ENCODE measurements at places on chromosomes 5 and 9.
A peak's percentile ranks its signal among the peaks of the same experiment; 100 is the strongest.

DNA sequence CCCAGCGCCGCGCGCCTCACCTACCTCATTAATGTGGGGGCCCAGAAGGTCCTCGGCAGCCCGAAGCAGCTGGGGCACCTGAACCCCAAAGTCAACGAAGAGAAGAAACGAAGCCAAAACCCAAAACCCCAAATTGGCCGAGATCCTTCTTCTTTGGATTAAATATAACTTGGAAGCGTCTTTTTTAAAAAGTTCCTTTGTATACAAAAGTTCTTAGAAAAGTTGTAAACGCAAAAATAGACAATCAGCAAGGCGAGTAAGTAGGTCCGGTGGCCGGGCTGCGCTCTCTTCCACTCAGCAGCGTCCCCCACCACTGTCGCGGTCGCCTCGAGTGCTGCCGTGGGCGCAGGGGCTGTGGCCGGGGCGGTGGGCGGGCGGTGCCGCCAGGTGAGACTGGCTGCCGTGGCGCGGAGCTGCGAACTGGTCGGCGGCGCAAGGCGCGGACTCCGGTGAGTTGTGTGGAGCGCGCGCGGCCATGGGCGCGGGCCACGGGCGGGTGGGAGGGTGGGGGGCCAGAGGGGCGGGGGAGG, 360 bp downstream of the KLF4 start:
- DNase-seq = no peak

DNA sequence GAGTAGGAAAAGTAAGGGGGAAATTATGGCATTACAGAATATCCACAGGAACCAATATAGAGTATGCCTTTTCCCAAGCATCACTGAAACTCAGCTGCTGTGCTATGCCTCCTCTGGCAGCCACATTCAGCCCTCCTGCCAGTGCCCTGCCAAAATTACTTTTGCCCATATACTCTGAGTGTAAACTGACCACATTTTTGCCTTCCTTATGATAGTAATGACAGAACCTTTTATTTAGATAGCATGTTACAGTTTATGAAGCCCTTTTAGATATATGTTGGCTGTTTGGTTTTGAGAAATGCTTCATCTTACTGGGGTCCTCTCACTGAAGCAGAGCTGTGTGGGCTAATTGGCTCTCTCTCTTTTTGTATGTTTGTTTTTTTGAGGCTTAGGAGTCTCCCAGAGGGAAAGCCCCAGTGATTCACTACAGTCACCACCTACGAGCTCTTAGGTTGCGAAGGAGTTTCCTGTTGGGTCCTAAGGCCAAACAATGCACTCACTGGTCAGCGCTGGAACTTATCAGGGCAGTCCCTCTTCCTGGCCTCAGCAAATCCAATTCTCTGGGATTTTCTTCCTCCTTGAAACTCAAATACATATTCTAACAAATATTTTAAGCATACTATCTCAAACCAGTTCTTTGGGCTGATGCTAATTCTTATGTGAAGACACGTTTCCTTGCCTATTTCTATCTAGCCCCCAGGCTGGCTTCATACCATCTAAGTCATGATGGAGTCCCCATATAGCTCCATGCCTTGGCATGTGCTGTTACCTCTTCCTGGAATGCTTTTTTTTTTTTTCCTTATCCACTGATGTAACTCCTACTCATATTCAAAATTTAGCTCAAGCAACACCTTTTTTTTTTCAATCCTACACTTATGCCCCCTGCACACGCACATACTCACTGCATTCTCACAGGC, 3.7 kb downstream of the PHF24 start:
- DNase-seq = no peak

DNA sequence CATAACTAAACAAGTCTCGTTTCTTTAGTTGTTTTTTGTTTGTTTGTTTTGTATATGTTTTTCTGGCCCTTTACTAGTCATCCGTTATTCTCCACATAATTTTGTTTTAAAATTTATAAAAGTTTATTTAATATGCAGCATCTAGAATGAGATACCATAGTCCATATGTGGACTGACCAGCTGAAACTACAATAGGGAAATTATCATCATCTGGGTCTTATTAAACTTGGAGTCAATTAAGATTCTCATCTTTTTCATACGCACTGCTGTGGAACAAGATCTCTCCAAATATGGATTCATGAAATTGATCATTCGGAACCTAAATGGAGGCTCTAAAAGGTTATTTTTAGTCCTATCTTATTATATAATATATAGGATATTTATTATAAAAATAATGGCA, 99.3 kb downstream of the FGF1 start:
- no peak for DNase-seq

- DNase-seq = no peak
Observed at GRCh38 chr9:89779405-89780203, 174.8 kb downstream of the GADD45G start.

DNA sequence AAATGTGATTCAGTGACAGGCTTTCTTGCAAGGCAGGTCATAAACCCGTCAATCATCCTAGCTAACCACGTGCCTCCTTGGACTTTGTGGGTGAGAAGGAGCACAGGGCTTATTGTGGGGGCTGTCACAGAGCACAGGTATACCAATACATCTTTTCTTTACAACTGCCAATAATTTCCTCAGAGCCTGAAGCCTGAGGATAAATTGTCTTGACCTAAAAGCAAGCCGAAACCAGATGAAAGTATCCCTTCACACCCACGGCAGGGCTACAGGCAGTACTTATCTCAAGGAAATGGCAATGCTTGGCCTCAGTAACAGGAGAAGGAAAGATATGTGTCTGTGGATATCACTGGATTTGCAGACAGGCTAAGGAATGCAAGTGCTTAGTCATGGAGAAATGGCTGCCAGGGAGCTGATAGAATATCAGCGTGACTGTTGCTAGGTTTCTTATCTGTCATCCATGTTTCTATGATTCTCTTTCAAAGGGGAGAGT, 90.3 kb upstream of the ZNF366 start:
- no peak for DNase-seq

GRCh38 chr9:89477811-89478630, 19.9 kb downstream of the SEMA4D start:
- DNase-seq = no peak

- no peak for DNase-seq
Observed at GRCh38 chr5:110290542-110290941, 435.9 kb downstream of the TMEM232 start.

DNA sequence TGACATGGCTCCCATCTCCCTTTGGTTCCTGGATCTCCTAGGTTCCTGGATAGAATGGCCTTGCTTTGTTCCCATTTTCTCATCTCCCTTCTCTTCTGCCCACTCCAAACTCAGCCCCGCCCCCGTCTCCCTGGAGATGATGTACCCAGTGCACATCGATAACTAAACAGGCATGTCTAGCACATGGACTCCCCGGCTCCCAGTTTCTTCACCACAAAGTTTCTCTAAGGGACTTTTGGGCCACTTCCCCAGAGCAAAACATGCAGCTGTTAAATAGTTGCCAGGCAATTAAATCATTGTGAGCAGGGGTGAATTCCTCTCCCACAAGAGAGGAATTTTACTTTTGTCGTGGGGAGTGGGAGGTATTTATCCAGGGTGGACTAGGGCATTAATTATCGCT, 259.0 kb downstream of the GADD45G start:
- no peak for DNase-seq

DNA sequence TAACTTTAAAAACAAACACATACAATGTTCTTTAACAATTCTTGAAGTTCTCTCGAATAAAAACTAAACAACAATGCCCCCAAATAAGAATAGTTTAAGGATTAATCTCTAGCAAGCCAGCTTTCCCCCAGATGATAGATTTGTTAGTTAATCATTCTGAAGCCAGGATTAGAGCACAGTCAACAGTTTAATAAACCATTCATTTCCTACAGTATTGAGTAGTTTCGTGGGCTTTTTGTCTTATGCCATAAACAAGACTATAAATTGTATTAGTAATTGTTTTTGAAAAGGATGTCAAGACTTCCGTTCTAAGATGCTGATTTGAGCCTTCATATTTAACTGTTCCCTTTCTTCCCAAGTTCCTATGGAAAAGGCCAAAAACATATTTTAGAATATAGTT, 136.6 kb downstream of the PIK3R1 start:
- no peak for DNase-seq

GRCh38 chr5:160693831-160694465, 158.1 kb downstream of the ATP10B start:
- DNase-seq = no peak

DNA sequence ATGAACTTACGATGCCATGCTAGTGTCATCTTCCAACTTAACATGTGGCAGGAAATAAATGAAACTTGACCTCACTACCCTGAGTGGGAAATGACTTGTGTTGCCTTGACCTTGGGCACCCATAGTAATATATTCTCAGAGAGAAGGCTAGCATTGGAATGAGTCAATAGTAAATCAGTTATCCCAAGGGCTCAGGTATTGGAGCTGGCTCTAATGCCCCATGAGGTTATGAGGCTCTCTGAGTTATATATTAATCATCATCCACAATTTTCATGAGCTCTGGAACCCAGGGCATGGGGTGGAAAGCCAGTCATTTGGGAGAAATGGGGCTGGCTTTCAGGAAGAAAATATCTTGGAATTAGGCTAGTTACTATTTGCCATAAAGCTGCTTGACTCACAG, 42.4 kb upstream of the SMIM32 start:
- no peak for DNase-seq

DNA sequence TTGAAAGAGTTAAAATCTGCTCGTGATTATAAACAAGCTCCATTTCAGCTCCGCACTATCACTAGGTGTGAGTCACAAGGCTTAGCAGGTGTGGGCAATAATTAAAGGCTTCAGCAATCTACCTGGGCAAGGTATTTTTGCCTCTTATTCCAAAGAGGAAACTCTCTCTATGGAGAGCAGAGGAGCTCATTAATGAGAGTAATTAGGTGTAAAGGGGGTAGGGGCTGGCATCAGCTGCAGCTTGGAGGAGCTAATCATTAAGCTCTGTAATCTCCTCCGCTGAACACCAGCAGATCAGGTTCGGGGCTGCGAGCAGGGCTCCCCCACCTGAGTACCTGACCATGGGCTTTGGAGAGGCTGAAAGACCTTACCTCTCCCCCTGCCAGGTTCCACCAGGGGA, 129.2 kb downstream of the CRB2 start:
- DNase-seq = no peak

GRCh38 chr5:107893642-107894041, 222.9 kb upstream of the EFNA5 start:
- no peak for DNase-seq

DNA sequence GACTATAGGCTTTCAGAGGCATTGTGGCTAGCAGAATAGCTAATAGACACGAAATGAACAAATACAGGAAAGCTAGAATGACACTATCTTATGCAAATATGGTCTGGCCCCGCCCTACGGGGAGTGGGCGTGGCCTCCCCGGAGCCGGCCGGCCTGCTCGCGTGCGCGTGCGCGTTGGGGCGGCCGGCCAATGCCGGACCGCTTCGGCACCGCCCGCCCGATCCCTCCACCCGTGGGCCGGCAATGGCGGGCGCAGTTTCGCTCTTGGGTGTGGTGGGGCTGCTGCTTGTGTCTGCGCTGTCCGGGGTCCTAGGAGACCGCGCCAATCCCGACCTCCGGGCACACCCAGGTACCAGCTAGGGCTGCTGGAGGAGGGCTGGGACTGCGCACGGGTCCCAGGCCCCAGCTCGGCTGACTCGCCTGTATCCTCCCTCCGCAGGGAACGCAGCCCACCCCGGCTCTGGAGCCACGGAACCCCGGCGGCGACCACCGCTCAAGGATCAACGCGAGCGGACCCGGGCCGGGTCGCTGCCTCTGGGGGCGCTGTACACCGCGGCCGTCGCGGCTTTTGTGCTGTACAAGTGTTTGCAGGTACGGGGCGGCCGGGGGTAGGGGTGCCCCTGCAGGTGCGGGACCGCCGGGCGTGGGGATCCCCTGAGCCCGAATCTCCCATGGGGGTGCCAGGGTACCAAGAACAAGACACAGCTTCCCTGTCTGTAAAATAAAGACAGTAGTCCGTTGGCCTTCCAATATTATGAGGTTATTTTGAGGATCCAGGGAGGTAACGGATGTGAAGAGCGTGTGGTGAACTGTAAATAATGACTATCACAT, at the start of gene CCDC107:
CCDC107 (plus strand) TSS at position 156 of the 831 bp plus-strand sequence; CDS start at position 244, 88 bp downstream.
- DNase-seq = peak; percentile 74

DNA sequence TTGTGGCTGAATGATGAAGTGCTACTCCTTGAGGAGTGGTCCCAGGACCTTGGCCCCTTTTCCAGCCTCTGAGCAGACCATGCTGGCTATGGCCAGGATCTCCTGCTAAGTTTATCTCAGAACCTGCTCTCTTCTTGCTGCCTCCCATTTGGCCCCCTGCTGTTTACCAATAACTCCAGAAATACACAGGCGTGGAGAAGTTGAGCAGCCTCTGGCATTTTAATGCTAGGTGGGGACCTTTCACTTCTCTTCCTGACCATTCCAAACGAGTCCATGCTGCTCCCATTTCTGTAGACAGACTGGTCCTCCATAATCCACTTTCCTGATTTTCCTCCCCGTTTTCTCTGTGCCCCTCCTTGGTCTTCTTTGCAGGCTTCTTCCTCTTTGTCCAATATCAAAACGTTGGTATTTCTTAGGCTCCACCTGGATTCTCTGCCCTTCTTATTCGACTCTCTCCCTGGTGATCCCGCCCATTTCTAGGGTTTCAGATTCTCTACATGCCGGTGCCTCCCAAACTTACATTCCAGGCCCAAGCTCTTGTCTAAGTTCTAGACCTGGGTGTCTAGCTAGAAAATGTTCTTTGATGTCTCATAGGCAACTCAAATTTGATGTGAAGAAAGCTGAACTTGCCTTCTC, 33.4 kb upstream of the TNFAIP8 start:
- no peak for DNase-seq

GRCh38 chr9:137634016-137634415, 15.2 kb downstream of the EHMT1 start:
- DNase-seq = no peak

GRCh38 chr9:227860-228259, 13.2 kb downstream of the DOCK8 start:
- DNase-seq = no peak

DNA sequence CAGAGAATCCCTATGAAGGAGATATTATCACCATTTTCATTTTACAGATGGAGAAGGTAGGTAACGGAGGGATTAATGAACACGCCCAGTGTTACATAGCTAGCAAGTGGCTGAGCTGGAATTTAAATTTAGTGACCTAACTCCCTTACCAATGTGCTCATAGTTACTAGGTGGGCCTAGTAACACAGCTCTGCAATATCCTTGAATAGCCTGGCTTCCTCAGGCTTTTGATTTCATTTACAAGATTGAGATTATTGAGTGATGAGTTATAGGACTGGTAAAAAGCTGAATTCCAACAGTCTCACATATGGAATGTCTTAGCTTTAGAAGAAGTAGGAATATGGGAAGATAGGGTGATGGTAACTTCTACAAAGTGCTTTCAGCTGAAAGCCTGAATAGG, 336.3 kb upstream of the KIF2A start:
- no peak for DNase-seq
